Ascending aorta (tissue), 2 donors: ENCODE measurements at places on chromosomes 11 and 22. TPM values are rescaled to one million over a fixed set of nuclear protein-coding genes. Genes with fewer than 3 reads are reported as not detected.

DNA sequence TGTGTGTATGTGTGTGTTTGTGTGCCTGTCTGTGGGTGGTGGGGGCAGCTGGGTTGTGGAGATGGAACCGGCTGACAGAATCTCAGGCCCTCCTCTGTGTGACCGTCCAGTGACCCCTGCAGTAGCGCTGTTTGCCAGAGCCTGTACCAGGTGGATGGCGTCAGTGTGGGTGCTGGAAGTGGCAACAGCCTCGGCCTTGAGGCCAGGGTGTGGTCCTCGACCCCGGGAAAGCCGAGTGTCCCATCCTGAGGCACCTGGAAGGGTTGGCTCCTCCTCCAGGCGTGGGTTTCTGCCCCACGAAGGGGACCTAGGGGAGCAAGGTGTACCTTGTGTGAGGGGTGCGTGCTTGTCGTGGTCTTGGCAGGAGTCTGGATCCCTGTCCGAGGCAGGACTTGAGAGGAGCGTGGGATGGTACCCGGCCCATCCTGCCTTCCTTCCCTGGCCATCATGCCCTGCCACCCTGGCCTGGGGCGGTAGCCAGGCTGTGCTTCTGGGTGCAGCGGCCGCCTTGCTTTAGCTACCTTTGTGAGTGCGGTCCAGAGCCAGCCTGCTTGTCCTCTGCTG is 16.5 kb downstream of the TPCN2 start:
- DNase-seq = no peak

DNA sequence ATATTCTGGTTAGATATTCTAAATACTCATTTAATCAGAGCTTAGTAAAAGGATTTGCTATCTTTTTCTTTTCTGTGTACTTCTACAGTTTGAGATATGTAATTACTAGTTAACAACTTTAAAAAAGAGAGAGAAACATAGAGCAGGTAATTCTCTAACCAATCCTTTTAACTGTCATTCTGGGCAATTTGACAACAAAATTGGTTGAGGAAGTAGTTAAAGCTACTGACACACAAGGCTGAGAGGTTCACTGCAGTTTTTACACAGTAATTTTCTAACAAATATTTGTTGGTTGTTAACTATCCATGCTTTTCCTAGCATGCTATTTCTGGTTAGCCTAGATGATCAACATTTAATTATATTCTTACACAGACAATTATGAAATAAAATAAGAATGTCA is 3.6 kb downstream of the SOX6 start:
- no peak for DNase-seq

- DNase-seq = no peak
Measured at GRCh38 chr11:67153971-67154370, 34.9 kb downstream of the KDM2A start.

- no peak for DNase-seq
Measured at GRCh38 chr11:116192509-116193210, 580.1 kb downstream of the BUD13 start.

DNA sequence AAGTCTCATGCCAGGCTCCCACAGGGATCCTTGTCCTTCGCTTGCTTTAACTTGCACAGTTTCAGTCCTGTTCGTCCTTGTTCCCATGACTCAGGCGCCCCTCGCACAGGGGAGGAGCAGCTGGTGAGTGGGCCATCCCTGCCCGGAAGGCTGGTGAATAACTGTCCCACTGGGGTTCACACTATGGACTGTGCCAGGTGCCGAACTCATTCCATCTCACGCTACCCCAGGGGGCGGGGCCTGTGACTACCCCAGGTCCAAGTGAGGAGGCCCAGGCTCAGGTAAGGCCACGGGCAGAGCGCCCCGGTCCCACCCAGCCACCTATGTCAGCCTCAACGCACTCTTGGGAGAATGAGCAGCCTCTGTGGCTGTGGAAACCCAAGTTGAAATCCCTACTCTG is 7.2 kb upstream of the CARD10 start:
- DNase-seq = no peak

- no peak for DNase-seq
Measured at GRCh38 chr11:2109541-2110019, 29.6 kb downstream of the IGF2 start.

DNA sequence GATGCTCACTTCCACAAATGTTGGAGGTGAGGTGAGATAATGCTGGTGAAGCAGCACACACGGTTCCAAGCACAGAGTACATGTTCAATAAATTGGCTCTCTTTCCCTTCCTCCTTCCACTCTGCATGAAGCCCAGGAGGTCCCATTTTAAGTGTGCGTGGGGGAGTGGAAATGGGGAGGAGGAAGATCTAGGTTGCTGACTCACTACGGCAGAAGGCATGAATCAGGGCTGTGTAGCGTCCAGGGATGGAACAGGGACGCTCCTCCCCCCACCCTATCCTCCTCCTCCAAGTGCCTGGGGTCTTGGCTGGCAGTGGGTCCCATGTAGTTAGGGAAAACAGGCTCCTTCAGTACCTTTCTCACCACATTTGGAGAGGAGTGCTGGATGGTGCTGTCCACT is 44.2 kb downstream of the TRIM66 start:
- DNase-seq = no peak

DNA sequence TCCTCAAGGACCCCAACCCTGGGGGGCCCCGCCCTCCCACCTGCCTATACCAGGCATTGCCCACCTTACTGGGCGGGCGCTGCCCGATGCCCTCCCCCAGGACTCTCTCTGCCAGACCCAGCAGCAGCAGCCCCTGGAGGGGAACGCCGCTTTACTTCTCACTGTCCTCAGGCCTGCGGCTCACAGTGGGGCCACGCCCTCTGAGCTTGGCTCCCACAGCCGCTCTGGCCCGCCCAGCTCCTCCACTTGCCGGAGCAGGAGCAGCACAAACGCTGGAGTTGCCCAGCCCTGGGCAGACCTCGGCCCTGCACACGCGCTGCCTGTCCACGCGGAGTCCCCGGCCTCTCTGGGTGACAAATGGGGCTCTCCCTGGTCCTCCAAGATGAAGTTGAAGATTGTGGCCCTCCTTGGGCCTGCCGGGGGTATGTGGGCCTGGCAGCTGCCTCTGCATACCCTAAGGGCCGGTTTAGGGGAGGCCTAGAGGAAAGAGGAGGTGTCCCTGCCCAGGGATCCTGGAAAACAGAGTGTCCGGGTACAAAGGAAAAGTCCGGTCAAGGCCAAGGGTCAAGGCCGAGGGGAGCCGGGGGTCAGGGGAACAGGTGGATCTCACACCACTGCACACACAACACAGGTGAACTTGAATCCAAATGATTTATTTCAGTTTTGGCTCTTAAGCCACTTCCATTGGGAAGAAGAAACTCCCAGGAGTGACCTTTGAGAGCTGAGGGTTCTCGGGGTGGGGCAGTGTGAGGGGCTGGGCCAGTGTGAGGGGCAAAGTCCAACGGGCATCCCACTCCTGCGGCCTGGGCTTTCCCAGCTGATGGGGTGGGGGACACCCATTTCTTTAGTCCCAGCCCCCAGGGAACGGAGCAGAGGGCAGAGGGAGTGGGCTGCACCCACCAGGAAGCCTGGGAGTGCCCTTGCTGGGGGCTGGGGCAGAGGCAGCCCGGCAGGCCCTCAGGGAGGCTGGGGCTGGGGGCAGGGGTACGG is 674 bp upstream of the BAIAP2L2 start:
- no peak for DNase-seq

GRCh38 chr11:2358754-2359442 is 18.2 kb upstream of the CD81 start:
- no peak for DNase-seq

DNA sequence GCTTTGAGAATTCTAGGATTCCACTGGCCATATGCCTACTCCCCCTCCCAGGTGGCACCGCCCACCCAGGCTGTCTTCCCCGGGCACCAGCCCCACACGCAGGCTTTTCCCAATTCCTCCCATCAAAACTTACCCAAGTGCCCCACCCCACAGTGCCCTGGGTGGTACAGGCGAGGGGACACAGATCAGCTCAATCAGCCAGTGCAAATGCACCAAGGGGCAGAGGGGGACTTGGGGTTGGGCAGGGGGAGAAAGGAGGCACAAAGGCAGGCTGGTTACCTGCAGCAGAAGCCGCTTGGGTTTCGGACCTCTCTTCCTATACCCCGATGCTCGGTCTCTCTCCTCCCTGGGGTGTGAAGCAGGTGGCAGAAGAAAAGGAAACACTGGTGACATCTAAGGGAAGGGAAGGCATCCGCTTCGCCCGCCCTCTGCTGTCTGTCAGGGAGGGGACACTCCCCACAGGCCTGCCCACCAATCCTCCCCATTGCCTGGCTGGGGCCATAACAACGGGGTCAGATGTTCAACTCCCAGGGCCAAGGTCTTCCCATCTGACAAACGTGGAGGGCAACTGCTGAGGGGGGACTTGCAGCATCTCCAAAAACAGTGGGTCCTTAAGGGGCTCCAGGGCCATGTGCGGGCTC is 14.0 kb downstream of the CBX7 start:
- DNase-seq = no peak

Gene SNX32
- total RNA-seq = not detected

- no peak for DNase-seq
Measured at GRCh38 chr11:26478710-26479109, 93.4 kb downstream of the MUC15 start.

- no peak for DNase-seq
Measured at GRCh38 chr11:88511006-88511405, 173.5 kb upstream of the CTSC start.

- DNase-seq = no peak
Measured at GRCh38 chr22:24391836-24392217, 35.6 kb upstream of the ADORA2A start.

DNA sequence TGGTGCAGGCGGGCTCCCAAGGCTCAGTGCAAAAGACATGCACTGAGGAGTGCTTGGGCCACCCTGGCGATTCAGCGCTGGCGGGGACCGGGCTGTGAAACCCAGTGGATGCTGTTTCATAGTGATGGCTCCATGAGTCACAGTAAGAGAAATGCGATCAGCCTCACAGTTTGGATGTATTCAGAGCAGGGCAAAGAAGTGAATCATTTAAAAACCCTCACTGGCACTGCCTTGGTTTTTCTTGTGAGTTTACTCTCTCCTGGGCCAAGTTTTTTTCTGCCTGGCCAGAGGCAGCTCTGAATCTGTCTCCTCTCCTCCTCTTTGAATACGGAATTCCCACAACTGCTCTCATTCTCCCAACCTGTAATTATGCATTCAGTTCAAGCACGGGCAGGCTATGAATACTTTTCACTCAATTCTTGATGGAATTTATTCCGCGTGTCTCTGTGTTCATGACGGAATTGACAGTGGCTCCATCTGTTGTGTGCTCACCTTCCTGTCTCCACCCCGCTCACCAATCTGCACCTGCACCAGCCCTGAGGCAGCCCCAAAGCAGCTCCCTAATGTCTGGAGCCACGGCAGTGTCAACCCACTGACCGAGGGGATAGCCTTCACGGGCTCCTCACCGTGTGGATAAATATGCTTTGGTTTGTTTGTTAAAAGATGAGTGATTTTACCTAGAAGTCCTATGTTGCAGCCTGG is 14.9 kb downstream of the ADAMTS8 start:
- peak; percentile 82 for DNase-seq

Gene POLD4
- total RNA-seq = 107 TPM

Gene CCDC90B
- total RNA-seq = 8.2 TPM

DNA sequence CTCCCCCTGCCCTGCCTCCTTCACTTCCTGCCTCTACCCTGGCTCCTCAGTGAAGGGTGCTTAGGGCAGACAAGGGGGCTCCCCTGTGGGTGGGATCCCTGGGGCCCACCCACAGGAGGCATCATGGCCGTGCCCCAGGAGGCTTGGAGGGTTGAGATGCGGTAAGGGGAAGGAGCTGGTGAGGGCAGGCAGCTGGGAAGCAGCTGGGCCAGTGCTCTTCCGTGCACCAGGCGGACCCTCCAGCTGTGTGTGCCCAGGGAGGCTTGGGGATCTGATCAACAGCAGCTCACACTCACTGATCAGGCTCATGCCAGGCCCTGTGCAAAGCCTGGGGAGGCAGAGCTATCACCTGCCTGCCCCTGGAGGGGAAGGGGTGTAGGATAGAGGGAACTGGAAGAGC is 59.3 kb upstream of the TTLL12 start:
- DNase-seq = no peak

Gene TCN2
- 56.8 TPM for total RNA-seq

GRCh38 chr11:72295471-72295870 is 51.5 kb upstream of the PHOX2A start:
- DNase-seq = no peak

DNA sequence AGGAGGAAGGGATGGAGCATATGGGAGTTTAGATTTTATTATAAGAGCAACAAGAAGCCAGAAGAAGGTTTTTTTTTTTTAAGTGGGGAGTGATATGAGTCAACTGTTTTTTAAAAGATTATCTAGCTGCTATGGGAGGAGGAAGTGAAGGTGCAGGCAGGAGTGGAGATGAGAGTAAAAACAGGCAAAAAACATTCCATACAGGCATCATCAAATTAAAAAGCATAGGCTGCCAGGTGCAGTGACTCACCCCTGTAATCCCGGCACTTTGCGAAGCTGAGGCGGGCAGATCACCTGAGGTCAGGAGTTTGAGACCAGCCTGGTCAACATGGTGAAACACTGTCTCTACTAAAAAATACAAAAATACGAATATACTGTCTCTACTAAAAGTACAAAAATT is 368.4 kb upstream of the MTNR1B start:
- DNase-seq = no peak

GRCh38 chr22:23110190-23110921 is 31.4 kb downstream of the RSPH14 start:
- no peak for DNase-seq

Gene RAG2
- not detected for total RNA-seq

GRCh38 chr11:17250561-17251350 is 25.8 kb upstream of the NUCB2 start:
- no peak for DNase-seq

DNA sequence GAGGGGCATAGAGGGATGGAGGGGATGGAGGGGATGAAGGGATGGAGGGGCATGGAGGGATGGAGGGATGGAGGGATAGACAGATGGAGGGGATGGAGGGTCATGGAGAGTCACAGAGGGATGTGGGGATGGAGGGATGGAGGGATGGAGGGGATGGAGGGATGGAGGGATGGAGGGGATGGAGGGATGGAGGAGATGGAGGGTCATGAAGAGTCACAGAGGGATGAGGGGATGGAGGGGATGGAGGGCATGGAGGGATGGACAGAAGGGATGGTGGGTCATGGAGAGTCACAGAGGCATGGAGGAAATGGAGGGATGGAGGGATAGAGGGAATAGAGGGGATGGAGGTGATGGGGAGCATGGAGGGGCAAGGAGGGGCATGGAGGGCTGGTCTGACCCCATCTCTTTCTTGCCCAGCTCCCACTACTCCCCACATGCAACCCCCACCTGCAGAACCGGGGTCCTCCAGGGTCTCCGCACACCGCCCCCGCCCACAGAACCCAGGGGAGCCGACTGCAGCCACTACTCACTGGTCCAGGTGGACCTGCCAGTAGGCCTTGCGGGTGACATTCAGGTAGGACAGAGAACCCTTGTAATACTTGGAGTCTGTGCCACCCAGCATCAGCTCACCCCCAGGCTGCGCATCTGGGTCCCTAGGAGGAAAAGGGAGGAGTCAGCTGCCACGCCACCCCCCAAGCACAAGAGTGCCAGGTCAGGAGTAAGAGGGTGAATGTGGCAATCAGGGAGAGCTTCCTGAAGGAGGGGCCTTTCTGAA is 4.2 kb upstream of the IFITM10 start:
- no peak for DNase-seq

DNA sequence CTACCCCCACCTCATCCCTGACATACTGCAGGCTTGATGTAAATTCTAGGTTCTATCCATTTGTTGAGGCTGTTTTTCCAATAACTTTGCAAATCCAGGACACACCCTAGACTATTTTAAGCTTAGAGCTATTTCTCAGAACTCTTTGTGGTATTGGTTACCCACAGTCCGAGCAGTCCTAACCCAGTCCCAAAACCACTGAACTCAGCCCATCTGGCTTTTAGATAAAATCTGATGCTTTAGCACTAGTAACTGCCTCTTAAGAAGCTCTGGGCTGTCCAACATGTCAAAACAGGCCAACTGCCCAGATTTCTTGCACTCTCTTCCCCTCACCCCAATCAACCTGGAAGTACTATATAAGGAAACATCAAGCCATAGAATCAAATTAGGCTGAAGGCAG is 344.4 kb upstream of the CADM1 start:
- DNase-seq = no peak
